ENCODE measurements at places on chromosomes 2 and 18. TPM values are rescaled to one million over a fixed set of nuclear protein-coding genes. Genes with fewer than 3 reads are reported as not detected.

The CFC1B gene
- total RNA-seq: not detected

DNA sequence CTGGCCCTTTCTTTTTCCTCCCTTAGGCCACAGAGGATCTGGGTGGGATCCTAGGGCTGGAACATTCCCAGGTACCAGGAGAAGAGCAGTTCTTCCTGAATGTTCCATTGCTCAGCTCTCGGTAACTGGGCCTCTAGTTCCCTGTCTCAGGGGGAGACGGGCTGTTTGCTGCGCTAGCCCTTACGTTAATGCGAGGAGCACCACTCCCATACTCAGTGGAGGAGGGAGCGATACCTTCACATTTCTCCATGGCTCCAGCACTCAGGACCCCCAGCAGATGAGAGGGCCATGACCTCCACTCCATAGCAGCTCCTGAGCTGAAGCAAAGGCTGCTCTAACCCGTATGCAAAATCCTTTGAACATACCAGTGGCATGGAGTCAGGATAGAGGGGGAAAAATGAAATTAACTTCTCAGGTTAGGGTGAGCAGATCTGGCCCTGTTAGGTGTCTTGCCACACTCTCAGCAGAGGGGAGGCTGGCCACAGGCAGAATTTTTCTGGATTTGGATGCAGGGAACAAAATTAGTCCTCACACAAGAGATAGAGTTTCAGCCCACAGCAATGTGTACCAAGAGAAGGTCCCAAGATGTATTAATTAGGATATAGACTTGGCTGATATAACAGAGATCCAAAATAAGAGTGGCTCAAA lies 206.7 kb downstream of the ZFP36L2 start:
- no peaks in the 10 kb centered on the region for H3K27me3 ChIP-seq
- no peak overlapping the region for H3K4me3 ChIP-seq
- DNase-seq: no peak
- no peak overlapping the region for H3K27ac ChIP-seq
- H3K36me3 ChIP-seq: no peaks in the 10 kb centered on the region

DNA sequence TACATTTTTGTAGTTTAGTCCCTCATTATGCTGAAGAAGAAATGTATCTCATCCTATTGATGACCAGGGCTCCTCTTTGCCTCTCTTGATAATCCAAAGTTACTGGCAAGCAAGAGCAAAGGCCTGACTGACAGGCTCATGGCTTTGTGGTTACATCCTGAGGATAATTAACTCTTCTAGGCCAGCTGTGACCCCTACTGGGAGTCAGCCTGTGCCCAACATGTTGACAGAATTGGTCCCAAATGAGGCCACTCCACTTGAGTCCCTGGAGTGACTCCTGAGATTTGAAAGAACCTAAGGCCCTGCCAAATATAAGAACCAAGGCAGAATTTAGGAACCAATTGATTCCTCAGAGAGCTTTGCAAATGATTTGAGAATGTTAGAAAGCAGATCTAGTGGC lies 973.8 kb upstream of the CELF4 start:
- no peaks in the 10 kb centered on the region for H3K36me3 ChIP-seq
- no peak for DNase-seq
- no peaks in the 10 kb centered on the region for H3K27me3 ChIP-seq
- H3K4me1 ChIP-seq: no peaks in the 10 kb centered on the region
- no peak overlapping the region for H3K4me3 ChIP-seq
- H3K27ac ChIP-seq: no peak overlapping the region

GRCh38 chr2:239780236-239780994 lies 244.7 kb downstream of the NDUFA10 start:
- H3K27ac ChIP-seq: no peak overlapping the region
- H3K4me1 ChIP-seq: no peaks in the 10 kb centered on the region
- H3K4me3 ChIP-seq: no peak overlapping the region
- DNase-seq: no peak
- no peaks in the 10 kb centered on the region for H3K36me3 ChIP-seq

- H3K27ac ChIP-seq: no peak overlapping the region
- no peaks in the 10 kb centered on the region for H3K36me3 ChIP-seq
- DNase-seq: no peak
- no peaks in the 10 kb centered on the region for H3K27me3 ChIP-seq
- H3K4me3 ChIP-seq: no peak overlapping the region
These were observed 25.9 kb downstream of the ROCK1 start for GRCh38 chr18:21085579-21086166.

The FBXO36 gene
- total RNA-seq: 0.51 TPM

- H3K27ac ChIP-seq: no peak overlapping the region
- no peaks in the 10 kb centered on the region for H3K4me1 ChIP-seq
- H3K27me3 ChIP-seq: peaks cover 4% of the 10 kb centered on the region
- H3K4me3 ChIP-seq: no peak overlapping the region
- H3K36me3 ChIP-seq: no peaks in the 10 kb centered on the region
These were observed 99.0 kb downstream of the TSHZ1 start for GRCh38 chr18:75309564-75309963.

DNA sequence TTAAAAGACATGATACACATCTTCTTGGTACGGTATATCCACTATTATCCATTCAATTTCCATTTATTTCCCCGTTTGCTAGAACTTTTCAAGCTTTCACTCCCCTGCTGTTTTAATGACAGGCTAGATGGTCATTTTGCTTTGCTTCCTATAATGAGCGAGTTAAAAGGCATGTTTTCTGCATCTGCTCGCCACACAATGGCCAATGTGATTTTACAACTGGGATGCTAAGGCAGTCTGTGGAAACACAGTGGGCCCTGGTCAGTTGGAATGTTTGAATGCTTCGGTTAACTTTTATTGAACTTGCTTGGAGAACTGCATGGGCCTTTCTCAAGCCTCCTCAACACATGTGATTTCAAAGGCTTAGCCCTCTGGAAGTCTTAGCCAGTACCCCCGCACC lies 48.4 kb upstream of the TNP1 start:
- no peaks in the 10 kb centered on the region for H3K36me3 ChIP-seq
- no peaks in the 10 kb centered on the region for H3K27me3 ChIP-seq
- no peak for DNase-seq
- no peak overlapping the region for H3K27ac ChIP-seq

DNA sequence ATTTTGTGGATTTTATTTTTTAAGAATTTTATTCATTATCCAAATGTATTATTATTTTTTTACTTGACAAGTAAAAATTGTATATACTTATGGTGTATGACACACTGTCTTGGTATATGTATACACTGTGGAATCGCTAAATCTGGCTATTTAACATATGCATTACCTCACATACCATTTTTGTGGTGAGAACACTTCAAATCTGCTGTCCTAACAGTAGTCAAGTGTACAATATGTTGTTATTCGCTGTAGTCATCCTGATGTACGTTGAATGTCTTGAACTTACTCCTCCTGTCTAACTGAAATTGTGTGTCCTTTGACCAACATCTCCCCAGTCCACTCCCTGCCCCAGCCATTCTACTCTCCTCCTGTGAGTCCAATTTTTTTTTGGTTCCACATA lies 153.2 kb upstream of the PTPRM start:
- H3K27ac ChIP-seq: no peak overlapping the region
- no peak for DNase-seq
- H3K4me1 ChIP-seq: no peaks in the 10 kb centered on the region
- H3K36me3 ChIP-seq: no peaks in the 10 kb centered on the region
- H3K27me3 ChIP-seq: no peaks in the 10 kb centered on the region

DNA sequence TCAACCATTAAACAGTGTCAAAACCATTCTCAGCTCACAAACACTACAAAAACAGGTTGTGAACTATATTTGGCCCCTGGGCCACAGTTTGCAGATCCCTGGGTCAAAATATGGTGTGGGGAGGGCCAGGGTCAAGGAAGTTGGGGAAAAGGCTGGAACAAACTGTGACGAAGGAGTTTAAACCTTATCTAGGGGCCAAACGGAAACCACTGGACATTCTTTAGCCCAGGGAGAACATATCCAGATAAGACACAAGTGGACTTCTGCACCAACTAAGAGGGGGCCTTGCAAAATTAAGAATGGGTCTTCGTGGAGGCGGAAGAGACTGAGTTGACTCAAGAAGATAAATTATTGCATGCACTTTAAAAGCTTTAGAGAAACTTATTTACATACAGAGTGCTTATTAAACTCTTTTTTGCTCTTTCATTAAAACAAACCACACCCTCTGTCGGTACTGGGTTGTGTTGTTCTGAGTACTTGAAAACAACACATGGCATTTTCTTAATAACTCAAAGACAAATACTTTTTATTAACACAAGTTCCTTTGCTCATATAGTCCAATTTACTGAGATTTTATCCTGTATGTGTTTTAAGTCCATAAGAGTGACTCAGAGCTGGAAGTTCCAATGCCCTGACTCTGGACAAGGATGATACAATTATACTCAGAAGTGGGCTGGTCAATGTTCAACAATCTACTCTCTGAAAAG lies 5.3 kb upstream of the ASAP2 start:
- no peaks in the 10 kb centered on the region for H3K4me1 ChIP-seq
- no peak overlapping the region for H3K4me3 ChIP-seq
- no peaks in the 10 kb centered on the region for H3K36me3 ChIP-seq
- no peak overlapping the region for H3K27ac ChIP-seq
- H3K27me3 ChIP-seq: no peaks in the 10 kb centered on the region

DNA sequence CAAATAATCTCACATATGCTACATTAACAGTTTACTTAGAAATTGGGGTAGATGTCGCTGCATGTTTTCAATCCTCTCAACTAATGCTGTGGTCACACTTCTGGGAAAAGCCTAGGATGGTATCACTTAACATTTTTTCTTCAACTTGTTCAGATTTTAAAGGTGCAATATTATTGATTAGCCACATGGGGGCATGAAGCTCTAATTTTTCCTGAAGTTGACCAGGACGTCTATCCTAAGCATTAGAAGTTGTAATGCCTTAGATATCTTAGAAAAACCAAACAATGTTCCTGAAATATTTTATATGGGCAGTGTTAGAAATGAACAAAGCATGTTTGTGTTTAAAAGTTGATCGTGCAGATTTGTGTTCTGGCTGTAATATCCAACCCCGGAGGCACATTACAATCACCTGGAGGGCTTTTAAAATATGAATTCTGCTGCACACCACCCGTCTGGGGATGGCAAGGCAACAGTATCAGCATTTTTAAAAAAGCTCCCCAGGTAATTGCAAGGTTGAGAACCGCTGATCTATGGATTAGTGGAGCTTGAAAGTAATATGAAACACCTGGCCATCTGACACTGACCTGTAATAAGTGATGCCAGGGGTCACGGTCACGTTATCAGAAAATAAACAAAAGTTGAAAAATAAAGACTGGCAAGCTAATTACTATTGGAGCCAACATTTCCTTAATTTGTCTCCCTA lies 100.5 kb upstream of the LMAN1 start:
- H3K4me3 ChIP-seq: no peak overlapping the region
- H3K27ac ChIP-seq: no peak overlapping the region
- no peaks in the 10 kb centered on the region for H3K4me1 ChIP-seq
- no peaks in the 10 kb centered on the region for H3K36me3 ChIP-seq
- H3K27me3 ChIP-seq: no peaks in the 10 kb centered on the region

GRCh38 chr2:135490376-135490775 lies 40.6 kb downstream of the ZRANB3 start:
- no peak for DNase-seq
- no peak overlapping the region for H3K27ac ChIP-seq
- no peaks in the 10 kb centered on the region for H3K27me3 ChIP-seq

- no peaks in the 10 kb centered on the region for H3K4me1 ChIP-seq
- H3K27ac ChIP-seq: no peak overlapping the region
- no peak overlapping the region for H3K4me3 ChIP-seq
- DNase-seq: no peak
These were observed 50.9 kb downstream of the TTN start for GRCh38 chr2:178756343-178756742.

DNA sequence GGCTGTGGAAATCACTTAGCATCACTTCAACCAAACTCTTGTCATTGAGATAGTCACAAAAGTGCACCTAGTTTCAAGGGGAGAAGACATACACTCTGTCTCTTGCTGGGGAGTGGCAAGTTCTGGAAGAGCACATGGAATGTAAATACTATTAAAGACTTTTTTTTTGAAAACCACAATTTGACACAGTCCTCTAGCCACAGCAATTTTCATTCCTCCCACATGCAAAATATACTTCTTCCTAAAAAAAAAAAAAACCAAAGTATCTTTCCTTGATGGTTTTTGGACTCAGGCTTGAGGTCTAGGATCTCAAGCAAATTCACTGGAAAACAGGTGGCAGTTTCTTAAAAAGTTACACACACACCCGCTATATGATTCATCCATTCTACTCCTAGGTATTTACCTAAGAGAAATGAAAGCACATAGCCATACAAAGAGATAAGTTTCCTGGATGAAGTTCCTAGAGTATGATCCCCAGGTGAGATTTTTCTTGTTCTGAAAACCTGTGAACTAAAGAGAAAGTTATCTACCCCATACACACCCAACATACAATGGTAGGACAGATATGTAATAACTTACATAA lies 295.8 kb downstream of the SP3 start:
- no peak overlapping the region for H3K4me3 ChIP-seq
- H3K4me1 ChIP-seq: no peaks in the 10 kb centered on the region
- H3K36me3 ChIP-seq: no peaks in the 10 kb centered on the region

GRCh38 chr18:66344227-66344626 lies 259.7 kb downstream of the CDH19 start:
- H3K27ac ChIP-seq: no peak overlapping the region
- no peaks in the 10 kb centered on the region for H3K36me3 ChIP-seq
- no peak overlapping the region for H3K4me3 ChIP-seq

The GPR39 gene
- total RNA-seq: not detected

GRCh38 chr2:190533175-190533967 lies 1.2 kb downstream of the NEMP2 start:
- peaks cover 20% of the 10 kb centered on the region for H3K4me1 ChIP-seq
- H3K36me3 ChIP-seq: peaks cover 2% of the 10 kb centered on the region
- H3K27me3 ChIP-seq: no peaks in the 10 kb centered on the region

The MROH2A gene
- not detected for total RNA-seq

The SCN2A gene
- not detected for total RNA-seq

GRCh38 chr18:38454764-38455469 lies 889.3 kb upstream of the CELF4 start:
- no peaks in the 10 kb centered on the region for H3K36me3 ChIP-seq
- H3K4me1 ChIP-seq: no peaks in the 10 kb centered on the region
- DNase-seq: no peak
- H3K4me3 ChIP-seq: no peak overlapping the region

DNA sequence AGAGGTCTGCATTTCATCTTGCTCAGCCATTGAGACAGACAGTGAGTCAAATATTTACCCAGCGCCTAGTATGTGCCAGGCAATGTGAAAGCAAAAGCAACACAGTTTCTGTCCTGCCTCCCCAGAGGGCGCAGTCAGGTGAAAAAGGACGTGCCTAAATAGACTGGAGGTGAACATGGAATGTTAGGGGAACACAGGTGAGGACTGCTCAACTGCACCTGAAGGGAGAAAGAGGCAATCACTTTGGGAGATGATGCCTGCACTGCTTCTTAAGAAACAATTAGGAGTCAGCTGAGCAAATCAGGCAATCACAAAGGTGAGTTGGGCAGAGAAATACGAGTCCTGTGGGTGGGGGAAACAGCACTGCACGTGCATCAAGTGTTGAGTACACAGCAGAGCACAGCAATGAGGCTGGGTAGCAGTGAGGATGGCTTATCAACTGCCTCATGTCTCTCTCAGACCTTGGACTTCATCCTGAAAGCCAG lies 218.3 kb upstream of the SMAD7 start:
- H3K27ac ChIP-seq: no peak overlapping the region
- H3K4me3 ChIP-seq: peak overlapping the region; percentile 31
- no peaks in the 10 kb centered on the region for H3K36me3 ChIP-seq

GRCh38 chr2:128380061-128380889 lies 61.6 kb upstream of the HS6ST1 start:
- H3K4me1 ChIP-seq: no peaks in the 10 kb centered on the region
- DNase-seq: no peak
- H3K27me3 ChIP-seq: no peaks in the 10 kb centered on the region
- H3K27ac ChIP-seq: no peak overlapping the region
- no peaks in the 10 kb centered on the region for H3K36me3 ChIP-seq
- H3K4me3 ChIP-seq: no peak overlapping the region

The KLHL41 gene
- total RNA-seq: not detected

- DNase-seq: no peak
- H3K27ac ChIP-seq: no peak overlapping the region
These were observed 195.8 kb upstream of the SPRED2 start for GRCh38 chr2:65628156-65628555.

Data from naive thymus-derived CD4-positive, alpha-beta T cell (primary cell).